ENCODE measurements at places on chromosomes 12 and 14.

GRCh38 chr12:72075891-72076557 is 137.4 kb downstream of the TPH2 start:
- DNase-seq: no peak

GRCh38 chr12:65918021-65918420 is 93.7 kb downstream of the HMGA2 start:
- DNase-seq: peak; percentile 44

- DNase-seq: no peak
Observed at GRCh38 chr12:87054226-87054625, 798.0 kb upstream of the MGAT4C start.

GRCh38 chr12:127654383-127654985 is 612.5 kb upstream of the TMEM132C start:
- DNase-seq: no peak

DNA sequence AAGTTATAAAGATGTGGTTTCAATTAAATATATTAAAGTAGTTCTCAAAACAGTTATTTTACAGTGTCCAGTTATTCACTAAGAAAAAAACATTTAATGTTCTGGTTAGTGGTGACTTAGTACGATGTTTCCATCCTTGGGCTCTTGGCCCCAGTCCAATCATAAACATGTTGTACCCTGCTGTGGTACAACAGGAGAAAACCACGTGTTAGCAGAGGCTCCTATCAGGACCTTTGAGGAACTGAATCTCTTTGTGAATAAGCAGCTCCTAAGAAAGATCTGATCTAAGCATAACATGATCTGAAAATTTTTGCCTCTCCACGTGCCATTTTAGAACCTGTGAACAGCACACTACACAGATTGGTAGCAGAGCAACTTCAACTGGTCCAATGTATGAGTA is 234.0 kb downstream of the SYT1 start:
- DNase-seq: no peak

- peak; percentile 38 for DNase-seq
Observed at GRCh38 chr12:93094988-93095737, 166.1 kb upstream of the EEA1 start.

GRCh38 chr14:79111987-79112501 is 941.9 kb downstream of the NRXN3 start:
- DNase-seq: no peak

GRCh38 chr14:95431199-95432143 is 85.0 kb downstream of the SYNE3 start:
- DNase-seq: no peak

DNA sequence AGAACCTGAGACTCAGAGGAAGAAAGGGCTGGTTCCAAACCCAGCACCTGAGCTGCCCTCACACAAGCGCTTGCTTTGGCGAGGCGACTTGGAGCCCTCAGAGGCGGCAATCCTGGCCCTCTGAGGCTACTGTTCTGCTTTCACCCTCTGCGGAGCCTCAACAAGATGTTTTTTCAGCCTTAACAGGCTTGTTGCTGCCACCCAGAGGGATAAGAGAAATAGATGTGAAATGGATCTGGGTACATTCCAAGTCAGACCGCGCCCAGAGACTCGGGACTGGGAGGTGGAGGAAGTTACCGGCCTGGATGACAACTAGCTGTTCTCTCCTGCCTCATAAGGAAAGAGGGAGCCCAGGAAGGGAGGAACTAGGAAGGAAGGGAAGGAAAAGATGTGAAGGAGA is 89.6 kb downstream of the TTC7B start:
- DNase-seq: no peak

- no peak for DNase-seq
Observed at GRCh38 chr12:88764781-88765480, 184.7 kb upstream of the KITLG start.

GRCh38 chr12:91272461-91273063 is 89.9 kb upstream of the DCN start:
- no peak for DNase-seq

DNA sequence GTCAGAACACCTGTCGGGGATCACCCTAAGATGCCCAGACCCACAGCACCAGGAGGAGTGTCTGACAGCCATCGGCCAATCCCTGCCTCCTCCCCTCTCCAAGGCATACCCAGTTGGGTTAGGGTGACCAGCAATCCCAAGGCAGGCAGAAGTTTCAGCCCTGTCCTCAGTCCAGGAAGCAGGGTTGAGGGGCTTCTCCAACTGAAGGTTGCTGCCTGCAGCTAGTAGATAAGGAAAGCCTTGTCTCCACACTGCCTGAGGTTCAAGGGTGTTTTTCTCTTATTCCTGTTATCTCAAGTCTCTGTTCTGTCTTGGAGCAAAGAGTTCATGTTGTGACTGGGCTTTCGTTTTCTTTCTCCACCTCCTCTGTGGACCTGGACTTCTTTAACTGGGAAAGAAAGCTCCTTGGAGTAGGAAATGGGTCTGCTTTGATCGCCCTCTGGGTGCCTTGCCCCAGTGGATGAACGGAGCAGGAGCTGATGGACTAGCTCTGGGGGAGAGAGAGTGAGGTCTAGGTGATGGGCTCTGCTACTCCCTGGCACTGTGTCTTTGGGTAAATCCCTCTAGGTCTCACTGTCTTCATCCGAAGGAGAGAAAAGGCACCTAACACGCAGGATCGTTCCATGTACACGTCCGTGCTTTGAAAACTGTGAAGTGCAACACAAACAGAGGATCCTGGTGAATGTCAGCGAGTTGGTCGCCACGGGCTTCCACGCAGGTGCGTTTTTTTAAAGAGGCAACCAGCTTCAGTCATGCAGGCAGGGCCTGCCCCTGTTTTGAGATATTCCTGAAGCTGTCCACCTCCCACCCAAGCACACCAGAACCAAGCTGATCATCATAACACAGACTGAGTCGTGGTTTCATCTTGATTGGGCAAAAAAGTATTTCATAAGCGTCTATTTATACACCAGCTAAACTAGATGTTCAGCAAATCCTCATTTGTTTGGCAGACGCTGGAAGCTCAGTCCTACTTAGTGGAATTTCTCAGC is 52.5 kb upstream of the FOXN3 start:
- DNase-seq: peak; percentile 58

DNA sequence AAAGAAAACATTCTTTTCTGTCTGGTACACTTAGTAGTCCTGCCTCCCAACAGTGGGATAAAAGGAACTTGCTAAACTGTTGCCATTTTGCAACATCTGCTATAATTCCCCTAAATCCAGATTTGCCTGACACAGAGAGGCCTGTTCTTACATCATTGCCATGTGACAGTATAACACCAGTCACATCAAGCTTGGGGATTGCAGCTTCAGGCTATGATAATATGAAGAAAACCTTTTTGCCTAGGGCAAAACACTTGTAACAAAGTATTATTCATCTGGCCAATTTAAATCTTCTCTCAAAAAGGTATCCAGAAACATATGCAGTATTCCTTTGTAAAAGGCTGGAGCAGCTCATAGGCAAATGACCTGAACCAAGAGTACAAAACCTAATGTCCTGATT is 80.9 kb upstream of the OTX2 start:
- peak; percentile 45 for DNase-seq

- no peak for DNase-seq
Observed at GRCh38 chr12:121162384-121162783, 29.7 kb downstream of the P2RX7 start.

DNA sequence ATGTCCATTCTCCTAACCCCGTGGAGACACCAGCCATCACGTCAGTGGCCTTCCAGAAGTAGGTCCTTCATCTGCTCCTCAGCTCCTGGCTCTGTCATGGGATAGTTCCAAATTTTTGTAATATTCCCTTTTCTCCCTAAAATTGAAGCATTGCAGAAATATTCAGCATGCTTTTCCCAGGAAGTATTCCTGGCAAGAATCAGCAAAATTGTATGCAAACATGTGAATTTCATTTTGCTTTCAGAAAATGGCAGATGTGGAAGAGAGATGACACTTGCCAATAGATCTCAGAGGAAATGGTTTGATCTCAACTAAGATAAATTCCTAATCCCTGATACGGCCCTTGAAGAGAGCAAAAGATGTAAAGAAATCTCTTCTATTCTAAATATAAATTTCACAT is 298.9 kb downstream of the ITPR2 start:
- no peak for DNase-seq

DNA sequence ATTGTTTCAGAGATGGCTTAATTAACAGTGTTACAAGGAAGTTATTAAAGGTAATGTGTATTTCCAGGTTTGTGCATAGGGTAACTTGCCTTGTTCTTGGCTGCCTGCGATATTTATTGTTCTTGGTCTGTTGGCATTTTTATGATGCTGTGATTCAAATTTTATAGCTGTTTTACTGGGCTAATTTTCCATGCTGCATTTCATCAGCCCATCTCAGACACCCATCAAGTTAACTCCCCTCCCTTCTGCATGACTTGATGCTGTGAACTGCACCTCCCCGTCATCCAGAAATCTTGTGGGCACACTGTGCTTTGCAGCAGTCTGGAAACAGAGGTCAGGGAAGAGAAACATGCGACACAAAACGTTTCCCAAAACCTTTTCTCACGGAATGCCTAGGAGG is 1049.2 kb downstream of the AACS start:
- DNase-seq: no peak

- no peak for DNase-seq
Observed at GRCh38 chr12:43271659-43272058, 280.3 kb downstream of the ADAMTS20 start.

GRCh38 chr12:91373086-91373485 is 190.5 kb upstream of the DCN start:
- DNase-seq: no peak

GRCh38 chr12:51833448-51834227 is 14.9 kb downstream of the FIGNL2 start:
- no peak for DNase-seq

- no peak for DNase-seq
Observed at GRCh38 chr12:125114365-125115141, 49.3 kb downstream of the AACS start.

GRCh38 chr14:92582706-92583452 is 69.3 kb downstream of the RIN3 start:
- peak; percentile 90 for DNase-seq

DNA sequence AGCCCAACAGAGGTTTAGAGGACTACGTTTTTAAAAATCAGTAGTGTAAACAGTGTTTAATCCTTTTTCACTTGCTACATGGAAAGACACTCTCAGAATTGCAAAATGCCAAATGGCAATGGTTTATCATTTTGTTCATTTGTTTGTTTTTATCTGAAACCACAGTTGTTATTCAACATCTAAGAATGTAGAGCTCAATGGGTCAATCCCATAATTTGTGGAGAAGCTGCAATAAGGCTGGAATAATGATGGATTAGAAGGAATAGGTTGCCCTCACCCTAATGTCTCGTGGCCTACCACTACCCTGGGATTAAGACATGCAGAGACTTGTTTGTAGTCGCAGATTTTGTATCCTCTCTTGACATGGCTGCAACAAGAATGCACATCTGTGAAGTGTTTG is 115.7 kb downstream of the LLPH start:
- no peak for DNase-seq

- DNase-seq: no peak
Observed at GRCh38 chr14:72060917-72061316, 128.7 kb downstream of the RGS6 start.

DNA sequence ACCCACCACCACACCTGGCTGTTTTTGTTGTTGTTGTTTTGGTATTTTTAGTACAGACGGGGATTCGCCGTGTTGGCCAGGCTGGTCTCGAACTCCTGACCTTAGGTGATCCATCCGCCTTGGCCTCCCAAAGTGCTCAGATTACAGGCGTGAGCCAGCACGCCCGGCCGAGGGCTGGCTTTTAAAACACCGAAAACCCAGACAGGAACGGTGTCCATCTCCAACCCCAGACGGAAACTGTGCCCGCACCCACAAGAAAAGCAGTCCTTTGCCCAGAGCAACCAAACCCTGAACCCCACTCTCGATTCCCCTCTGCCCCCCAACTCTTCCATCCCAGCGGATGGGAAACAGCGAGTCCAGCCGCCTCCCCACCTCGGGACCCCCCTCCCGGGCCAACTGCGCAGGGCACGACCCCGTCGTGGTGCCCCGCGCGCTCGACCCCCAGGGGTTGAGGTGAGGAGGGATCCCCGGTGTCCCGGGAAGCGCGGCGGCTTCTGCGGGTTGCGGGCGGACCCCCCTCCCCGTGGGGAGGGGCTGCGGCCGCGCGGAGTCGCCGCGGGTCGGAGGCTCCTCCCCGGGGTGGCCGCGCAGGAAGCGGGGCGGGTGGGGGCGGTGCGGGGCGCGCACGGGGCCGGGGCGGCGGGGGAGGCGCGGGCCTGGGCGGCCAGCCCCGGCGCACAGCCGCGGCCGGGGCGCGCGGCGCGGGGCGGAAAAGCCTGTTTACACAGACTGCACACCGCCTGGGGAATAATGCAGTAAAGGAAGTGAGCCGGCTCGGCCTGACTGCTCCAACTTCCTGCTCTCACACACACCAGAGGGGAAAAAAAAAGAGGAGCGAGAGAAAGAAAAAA is at the start of gene ELK3:
TSS of gene ELK3 (plus strand) at position 651 of the 851 bp plus-strand sequence.
- DNase-seq: peak; percentile 82

- DNase-seq: no peak
Observed at GRCh38 chr12:89965993-89966392, 257.4 kb upstream of the ATP2B1 start.

- no peak for DNase-seq
Observed at GRCh38 chr14:100256339-100256895, 17.5 kb downstream of the YY1 start.

GRCh38 chr14:60221457-60221856 is 27.6 kb upstream of the PPM1A start:
- no peak for DNase-seq

GRCh38 chr14:70770490-70770889 is 38.8 kb downstream of the MAP3K9 start:
- DNase-seq: no peak

DNA sequence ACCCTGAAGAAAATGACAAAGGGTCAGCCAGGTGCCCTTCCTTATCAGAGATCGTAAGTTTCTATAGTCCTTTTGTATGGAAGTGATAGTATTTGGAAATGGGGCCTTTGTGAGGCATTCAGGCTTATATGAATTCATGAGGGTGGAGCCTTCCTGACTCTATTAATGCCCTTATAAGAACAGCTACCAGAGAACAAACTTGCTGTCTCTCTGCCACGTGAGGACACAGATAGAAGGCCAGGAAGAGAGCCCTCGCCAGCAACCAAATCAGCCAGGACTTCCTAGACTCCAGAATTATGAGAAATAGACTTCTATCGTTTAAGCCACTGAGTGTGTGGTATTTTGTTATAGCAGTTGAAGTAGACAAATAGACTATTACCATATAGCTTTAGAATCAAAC is 36.7 kb downstream of the TRMT5 start:
- no peak for DNase-seq

GRCh38 chr12:75488553-75488952 is 8.0 kb downstream of the GLIPR1 start:
- peak; percentile 68 for DNase-seq

DNA sequence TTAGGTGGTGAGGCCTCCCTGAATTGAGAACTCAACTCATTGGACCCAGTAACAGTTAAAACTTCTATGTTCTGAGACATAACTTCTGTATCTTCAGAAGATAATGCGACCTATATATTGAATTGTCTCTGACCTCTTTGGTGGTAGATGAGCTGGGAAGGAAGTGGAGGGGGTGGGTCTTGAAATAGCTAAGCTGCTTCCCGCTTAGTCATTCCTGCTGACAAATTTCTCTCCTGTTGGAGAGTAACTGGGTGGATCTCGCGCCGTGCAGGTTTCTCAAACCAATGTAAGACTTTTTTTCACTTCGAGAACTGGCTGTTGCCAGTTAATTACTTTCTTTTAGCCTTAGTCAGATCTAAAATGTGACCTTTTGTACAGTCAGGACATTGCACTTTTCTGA is 100.8 kb downstream of the PPHLN1 start:
- peak; percentile 31 for DNase-seq

GRCh38 chr14:50521912-50522341 is 10.4 kb downstream of the MAP4K5 start:
- no peak for DNase-seq

All from suppressor macrophage treated with lipopolysaccharide for 1 hour (primary cell).